ENCODE measurements at places on chromosomes 7 and 10. TPM values are rescaled to one million over a fixed set of nuclear protein-coding genes. Genes with fewer than 3 reads are reported as not detected.

The GALNT17 gene
- total RNA-seq: 26.5 TPM

DNA sequence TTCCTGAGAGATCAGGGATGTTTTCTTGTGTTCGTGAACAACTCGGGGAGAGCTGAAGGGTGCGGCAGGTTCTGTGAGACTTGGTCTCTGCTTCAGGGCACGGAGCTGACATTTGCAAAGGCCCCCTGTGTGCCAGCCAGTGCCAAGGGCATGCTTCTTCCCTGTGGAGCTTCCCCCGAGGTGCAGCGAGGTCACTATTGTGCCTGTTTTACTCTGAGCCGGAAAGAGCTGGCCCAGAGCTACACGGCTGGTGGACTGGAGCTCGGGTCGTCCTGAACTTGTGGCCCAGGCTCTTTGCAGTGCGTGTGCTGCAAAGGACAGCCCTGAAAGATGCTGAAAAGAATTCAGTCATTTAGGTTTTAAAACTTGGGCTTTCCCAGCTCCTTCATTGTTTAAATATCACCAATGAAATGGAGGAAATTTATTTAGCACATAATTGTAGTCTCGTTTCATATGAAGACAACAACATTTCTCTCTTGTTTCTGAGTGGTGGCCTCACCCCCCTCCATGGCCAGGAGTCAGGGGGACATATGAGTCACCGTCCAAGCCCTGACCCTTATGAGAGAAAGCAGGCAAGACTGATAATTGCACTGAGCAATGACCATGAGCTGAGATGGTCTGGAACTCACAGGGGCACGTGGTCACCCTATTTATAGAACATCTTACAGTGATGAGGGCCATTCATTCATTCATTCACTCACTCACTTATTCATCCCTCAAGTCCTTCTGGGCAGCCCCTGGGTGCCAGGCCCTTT is 102.6 kb downstream of the PTPRE start:
- no peak for DNase-seq

- DNase-seq: no peak
Observed at GRCh38 chr7:154644366-154644765, 358.6 kb downstream of the PAXIP1 start.

DNA sequence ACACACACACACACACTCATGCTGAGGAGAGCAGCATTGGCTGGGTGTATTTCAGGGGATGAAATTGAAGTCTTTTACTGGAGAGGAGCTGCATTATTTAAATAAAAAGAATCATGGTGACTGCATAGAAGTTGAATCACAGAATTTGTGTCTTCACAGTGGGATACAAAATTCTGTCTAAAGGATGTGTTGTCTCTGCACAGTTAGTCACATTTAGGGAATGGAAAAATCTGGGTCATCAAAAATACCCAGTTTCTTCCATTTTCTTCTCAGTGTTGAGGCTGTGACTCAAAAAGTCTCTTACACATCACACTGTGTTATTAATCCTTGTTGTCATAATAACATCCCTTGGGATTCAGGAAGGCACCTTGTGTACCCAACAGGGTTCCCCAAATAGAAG is 10.9 kb downstream of the PAPSS2 start:
- DNase-seq: no peak

The VSIR gene
- total RNA-seq: 2.0 TPM

DNA sequence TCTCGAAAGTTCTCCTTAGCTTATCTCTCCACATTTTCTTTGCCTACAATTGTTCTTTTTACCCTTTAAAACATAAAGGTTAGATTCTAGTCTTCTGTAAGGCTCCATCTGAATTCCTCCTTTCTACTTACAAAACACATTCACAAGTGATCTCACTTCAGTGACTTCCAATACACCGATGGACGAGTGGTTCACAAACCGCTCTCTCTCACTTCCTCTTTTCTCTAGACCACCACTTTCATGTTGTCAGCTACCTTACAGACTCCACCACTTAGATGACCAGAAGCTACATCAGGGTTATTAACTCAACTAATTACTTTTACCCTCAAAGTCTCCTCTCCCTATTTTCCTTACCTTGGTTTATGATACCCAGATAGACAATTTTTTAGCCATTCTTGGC is 11.8 kb downstream of the MET start:
- DNase-seq: no peak

- DNase-seq: no peak
Observed at GRCh38 chr10:33136781-33137180, 178.8 kb upstream of the ITGB1 start.

DNA sequence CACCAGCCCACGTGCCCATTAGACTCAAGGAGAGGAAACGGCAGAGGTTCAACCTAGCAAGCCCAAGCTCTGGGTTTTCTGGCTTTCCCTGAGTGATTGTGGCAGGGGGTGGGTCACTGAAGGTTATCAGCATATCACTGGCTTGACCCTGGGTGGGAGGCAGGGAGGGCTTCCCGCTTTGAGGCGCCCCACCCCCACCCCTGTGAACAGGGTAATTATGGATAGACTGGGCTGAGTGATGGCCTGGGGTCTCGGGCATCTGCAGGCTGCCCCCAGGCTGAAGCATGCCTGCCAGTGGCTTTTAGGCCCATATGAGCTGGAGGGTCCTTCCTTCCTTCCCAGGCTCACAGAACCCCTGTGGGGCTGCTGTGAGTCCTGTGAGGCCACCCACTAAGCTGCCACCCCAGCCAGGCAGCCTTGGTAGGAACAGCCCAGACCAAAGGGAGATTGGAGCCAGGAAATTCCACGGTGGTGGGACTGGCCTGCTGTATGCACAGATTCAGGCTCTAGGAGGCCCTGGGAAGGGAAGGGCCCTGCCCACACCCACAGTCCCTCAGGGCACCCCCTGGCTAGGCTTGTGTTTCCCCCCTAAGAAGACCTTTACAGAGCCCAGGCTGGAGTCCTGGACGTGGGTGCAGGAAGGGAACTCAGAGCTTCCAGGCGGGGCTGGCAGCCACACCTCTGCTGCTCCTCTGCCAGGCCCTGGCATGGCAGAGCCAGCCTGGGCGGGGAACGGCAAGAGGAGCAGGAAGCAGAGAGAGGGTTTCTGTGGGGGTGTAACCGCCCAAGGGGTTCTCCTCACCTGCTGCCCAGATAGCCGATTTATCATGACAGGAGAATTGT is 33.1 kb downstream of the GPRIN2 start:
- DNase-seq: no peak

DNA sequence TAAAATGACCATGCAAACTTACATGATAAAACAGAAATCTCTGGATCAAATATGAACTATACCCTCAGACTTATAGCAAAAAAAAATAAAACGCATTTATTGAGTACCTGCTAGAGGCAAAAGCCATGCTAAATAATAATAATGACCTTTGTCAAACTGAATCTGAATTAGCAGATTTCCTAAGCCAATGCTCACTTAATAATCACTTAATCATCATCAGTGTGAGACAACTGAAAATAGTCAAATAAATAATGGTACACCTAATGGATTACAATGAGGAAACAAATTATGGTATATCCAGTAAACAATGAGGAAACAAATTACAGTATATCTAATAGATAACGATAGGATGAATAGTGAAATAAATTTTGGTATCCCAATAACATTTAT is 37.6 kb downstream of the COL1A2 start:
- DNase-seq: no peak

The SND1 gene
- 56.3 TPM for total RNA-seq

DNA sequence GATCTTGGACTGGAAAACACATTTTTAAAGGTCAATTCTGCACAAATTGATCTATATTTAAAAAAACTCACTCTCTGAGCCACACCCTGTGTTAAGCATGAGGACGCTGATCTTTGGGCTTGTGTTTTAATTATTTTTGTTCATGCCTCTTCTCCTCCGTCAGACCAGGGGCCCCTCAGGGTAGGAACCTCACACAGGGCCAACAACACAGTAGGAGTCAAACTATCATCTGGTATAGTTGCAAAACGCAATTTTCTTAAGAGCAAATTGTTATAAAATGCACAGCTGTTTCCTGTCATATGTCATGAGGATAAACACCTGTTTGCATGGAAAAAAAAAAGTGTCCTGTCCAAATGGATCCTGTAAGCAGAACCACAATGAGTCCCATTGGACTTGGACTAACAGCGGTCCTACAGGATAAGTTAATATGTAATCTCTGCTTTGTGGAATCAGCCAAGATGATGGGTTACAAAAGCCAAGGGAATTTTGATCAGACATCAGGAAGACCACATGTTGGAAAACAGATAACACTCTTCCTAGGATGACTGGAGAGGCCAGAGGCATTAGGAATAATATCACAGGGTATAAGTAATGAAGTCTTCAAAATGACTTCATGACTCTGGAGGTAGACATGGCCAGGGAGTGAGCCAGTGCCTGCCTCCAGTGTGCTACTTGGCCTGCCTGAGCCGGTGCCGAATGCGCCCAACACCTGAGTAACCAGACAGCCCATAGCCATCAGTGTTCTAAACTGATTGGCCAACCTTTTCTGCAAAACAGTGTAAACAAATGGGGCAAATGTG is 184.9 kb upstream of the ADCY1 start:
- no peak for DNase-seq

The FAM25G gene
- total RNA-seq: not detected

GRCh38 chr7:76282344-76283253 is 19.9 kb upstream of the HSPB1 start:
- no peak for DNase-seq

The ELFN1 gene
- 5.7 TPM for total RNA-seq

GRCh38 chr7:77740257-77740656 is 44.0 kb downstream of the RSBN1L start:
- DNase-seq: no peak

DNA sequence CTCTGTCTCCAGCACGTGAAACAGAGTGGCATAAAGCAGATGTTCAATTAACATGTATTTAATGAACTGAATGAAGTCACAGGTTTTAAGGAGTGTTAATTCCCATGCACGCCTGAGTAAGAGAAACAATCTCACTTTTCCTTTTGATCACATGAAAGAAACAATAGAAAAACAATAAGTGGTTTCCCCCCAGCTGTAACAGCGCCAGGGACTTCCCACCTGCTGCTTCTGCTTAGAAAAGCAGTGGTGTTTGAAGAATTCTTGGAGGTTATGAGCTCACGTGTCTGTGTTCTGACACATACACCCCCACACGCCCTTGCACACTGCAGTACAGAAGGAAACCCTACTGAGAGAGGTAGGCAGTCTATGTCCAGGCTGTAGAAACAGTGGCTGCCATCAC is 51.3 kb upstream of the FRMD4A start:
- no peak for DNase-seq

The COL13A1 gene
- total RNA-seq: 2.0 TPM

The AGAP9 gene
- total RNA-seq: 1.2 TPM

- no peak for DNase-seq
Observed at GRCh38 chr10:104680467-104681401, 39.6 kb downstream of the SORCS3 start.

GRCh38 chr10:47031211-47031900 is 120.1 kb downstream of the PTPN20 start:
- no peak for DNase-seq

- no peak for DNase-seq
Observed at GRCh38 chr10:22643775-22644174, 70.6 kb downstream of the PIP4K2A start.

- no peak for DNase-seq
Observed at GRCh38 chr10:69928339-69928738, 124.3 kb upstream of the MACROH2A2 start.

GRCh38 chr7:82044497-82045080 is 274.7 kb upstream of the HGF start:
- DNase-seq: no peak

DNA sequence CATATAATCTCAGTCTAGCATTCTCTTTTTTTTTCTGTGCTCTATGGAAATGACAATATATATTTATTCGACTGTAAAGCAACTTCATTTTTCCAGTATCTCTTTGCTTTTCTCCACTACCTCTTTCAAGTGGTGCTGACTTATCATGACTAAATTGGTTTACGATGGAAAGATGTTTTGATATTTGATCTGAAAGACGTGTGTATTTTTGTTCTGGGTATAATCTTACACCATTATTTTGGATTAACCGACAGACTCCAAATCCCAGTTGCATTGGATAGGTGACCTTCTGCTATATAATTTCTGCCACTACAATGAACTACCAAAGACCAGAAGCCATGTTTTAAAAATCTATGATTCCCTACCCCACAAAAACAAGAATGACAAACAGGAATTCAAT is 380.5 kb upstream of the NFE2L3 start:
- DNase-seq: no peak

The CYP26C1 gene
- total RNA-seq: under 0.01 TPM

- no peak for DNase-seq
Observed at GRCh38 chr7:148575640-148576411, 14.7 kb upstream of the C7orf33 start.

DNA sequence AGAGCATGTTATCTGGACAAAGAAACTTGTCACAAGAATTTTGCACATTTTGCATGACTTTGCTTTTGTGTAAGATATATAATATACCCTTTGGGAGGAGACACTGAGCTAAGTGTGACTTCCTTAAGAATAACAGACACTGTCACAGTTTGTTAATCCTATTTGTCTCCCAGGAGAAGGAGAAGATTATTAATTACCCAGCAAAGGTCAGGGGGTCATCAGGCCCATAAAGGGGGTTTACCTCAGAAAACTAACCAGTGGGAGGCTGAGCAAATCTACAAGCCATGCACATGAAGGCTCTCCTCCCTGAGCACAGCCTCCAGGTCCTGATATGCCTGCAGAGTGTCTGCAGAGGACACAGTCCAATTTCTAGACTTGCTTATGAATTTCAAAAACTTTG is 10.1 kb upstream of the MET start:
- DNase-seq: no peak

DNA sequence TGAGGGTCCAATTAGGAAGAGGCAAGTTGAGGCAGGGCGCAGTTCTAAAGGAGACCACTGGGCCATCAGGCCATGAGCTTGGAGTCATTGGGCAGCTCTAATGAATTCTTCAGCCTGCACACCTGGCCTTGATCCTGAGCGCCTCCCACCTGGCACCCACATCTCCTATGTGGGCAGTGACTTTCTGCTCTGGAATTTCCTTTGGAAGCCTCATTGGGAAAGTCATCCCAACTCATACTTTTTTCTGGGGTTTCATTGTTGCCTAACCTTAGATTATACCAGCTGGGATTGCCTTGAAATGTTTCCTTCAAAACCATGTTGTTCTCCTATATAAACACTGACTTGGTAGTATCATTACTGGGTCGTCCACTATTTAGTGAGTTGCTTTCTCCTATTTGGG is 54.1 kb downstream of the PLPP4 start:
- no peak for DNase-seq

GRCh38 chr10:34666008-34666704 is 148.9 kb downstream of the PARD3 start:
- DNase-seq: peak; percentile 45

GRCh38 chr10:107443813-107444212 is 279.3 kb upstream of the SORCS1 start:
- DNase-seq: no peak

DNA sequence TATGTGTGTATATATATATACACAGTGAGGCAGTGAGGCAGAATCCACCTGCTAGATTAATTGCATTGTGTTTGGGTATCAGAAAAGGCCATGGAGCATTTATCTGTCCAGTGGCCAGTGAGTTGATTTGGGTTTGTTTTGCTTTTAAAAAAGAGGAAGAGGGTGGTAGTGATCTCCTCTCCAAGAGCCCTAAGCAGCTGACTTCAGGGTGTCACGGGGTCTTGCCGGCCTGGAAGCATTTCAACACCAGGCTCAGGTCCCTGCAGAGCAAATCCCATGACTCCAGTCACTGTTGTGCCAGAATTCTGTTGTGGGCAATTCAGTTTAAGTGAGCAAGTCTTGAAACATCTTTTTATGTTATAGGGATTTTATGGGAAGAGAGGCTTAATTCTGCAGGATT is 30.6 kb upstream of the GPNMB start:
- no peak for DNase-seq

Measured in frontal cortex (tissue), 4 donors.